Stimulated activated CD8-positive, alpha-beta memory T cell treated with anti-CD3 and anti-CD28 coated beads, Interleukin-4, amount 100 ng/mL, for 1 hour (primary cell): ENCODE measurements at places on chromosomes 4 and X.

DNA sequence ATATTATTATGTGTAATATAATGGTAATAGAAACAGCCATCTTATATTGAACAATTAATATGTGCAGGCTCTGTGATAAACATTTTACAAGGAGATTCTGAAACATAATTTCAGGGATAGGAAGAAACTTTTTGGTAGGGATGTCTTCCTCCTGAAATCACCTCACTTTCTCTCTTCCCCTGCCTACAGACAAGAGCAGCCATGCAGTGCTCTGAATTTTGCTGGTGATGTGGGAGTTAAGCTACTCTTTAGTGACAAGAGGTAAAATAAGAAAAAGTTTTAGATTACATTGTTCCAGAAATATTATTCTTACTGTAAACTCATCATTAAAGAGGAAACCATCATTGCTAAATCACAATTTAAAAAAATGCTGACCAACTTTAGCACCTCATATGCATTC, 36.1 kb downstream of the LARP7 start:
- DNase-seq = no peak

DNA sequence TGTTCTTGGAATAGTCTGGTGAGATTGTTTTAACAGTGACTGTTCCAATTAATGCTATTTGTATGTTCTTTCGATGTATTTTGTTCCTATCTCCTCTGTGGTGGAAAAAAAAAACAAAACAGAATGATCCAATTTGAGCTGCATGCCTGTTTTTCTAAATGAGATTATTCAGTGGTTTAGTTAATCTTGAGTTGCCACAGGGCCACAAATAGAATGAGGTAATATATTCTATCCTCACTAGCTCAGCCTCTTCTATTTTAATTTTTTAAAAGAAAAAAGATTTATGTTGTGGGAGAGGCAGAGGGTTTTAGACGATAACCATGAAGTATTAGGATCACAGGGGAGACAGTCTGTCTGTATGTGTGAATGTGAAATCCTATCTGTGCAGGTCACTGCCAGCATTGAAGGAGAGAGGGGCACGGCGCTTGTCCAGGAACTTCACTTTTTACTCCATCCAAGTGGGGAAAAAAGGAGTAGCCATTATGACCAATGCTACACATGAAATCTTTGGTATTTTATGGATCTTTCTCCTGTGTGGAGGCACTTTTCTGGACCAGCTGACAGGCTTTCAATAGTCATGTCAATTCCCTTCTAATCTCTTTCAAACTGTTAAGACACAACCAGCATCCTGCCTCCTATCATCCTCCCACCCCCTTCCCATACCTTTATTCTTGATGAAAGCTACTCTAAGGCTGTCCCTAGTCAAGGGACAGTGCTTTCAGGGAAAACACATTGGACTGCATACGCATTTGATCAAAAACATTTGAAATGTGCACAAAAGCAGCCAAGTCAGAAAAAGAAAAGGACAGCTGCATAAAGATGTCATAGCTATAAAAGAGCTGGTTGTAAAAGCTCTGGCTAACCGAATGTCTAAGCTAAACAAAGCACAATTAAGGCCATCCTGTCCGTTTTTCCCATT, 1063.8 kb upstream of the INTU start:
- no peak for DNase-seq

- DNase-seq = no peak
These were observed 674.3 kb upstream of the INTU start for GRCh38 chr4:126958482-126958881.

DNA sequence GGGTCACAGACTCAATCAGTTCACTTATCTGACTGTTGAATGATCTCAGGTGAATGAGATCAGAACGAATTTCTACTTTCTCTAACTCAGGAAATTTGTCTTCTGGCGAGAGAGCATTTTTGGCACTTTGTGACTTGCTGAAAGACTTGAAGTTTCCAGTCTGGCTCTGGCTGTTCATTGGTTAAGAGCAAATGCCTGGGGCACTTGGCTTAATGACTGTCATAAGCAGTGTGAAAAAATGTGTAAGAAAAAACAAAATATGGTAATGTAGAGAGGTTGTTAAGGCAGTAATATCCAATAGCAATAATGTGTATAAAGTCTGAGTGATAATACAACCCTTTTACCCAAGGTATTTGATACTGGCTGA, 71.3 kb upstream of the PGRMC2 start:
- no peak for DNase-seq

DNA sequence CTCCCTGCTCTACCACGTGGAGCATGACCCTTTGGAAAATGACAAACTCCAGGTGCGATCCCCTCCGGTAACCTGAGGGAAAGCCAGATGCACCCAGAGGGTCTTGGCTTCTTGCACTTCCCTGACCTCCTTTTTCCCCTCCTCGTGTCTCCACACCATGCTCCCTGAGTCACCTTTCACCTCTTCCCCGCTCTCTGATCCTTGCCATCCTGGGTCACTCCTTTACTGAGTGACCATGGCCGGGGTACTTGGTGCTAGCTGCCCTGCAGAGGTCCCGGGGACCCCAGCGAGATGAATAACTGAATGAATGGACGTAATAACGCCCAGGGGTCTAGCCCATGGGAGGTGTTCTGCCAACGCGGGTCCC, 401 bp upstream of the ZFP92 start:
- no peak for DNase-seq

DNA sequence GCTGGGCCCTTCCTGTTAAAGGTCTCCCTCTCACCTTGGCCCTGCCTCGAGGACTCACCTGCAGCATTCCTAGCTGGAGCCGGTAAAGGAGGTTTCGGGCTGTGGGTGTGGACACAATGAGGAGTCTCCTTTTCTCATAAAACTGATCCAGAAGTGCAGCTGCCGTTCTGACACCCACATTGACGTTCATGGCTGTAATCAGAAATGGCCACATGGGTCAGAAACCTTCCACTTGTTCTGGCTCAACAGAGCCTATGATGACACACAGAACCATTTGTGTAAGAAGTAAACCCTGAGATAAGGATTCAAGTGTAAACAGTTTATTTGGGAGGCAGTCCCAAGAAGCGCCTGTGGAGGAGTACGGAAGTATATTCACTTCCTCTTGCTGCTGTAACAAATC, 63.8 kb downstream of the SRPX start:
- no peak for DNase-seq

DNA sequence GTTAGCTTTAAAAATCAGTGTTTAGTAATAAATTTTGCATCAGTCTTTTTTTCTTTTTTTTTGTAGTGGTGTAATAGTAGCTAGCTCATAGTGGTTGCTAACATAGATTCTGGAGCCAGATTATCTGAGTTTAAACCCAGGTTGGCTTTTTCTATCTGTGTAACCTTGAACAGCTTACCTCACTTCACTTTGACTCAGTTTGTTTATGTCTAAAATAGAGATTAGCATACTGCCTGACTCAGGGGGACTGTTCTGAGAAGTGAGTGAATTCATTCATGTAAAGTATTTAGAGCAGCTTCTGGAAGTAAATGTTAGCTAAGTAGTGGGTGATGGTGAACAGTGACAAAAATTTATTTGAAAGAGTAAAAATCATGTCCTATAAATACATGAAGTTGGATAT, 32.9 kb downstream of the CPEB2 start:
- no peak for DNase-seq

GRCh38 chrX:76279007-76279406, 106.1 kb downstream of the PBDC1 start:
- no peak for DNase-seq

GRCh38 chr4:148934926-148935578, 492.8 kb upstream of the NR3C2 start:
- no peak for DNase-seq

GRCh38 chr4:17491196-17491595, 20.7 kb downstream of the QDPR start:
- DNase-seq = no peak

DNA sequence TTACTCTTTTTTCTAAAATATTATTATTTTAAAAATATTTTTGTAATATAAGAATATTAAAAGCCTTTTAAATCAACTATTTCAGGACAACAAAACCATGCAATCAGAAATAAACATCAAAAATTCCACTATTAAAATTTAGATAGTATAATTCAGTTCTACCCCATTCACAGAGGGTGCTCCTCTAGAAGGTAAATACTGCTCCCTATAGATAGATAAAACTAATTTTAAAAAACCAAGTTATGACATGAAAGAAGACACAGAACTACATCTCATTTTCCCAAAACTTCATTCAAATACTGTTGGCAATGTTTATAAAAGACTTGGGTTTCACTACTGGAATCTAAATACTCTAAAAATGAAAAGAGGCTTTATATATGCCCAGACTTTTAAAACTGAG, 219.3 kb downstream of the SPOCK3 start:
- DNase-seq = no peak

DNA sequence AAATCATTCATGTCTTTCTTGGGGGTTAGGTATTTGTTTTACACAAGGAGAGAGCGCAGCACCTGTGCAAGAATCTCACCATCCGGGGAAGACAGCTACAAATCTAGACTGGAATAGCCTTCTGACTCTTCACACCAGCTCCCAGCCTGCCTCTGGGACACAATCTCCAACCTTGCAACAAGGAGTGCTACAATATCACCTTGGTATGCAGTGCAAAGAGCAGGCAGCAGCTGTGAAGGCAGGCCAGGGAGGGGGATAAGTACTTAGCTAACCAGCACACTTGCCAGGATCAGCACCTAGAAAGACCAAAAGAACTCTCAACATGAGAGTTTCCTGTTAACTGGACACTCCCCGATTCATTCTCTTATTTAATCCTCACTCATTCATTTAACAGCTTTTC, 235.3 kb downstream of the AR start:
- DNase-seq = no peak

GRCh38 chr4:6855692-6856297, 53.8 kb upstream of the TBC1D14 start:
- no peak for DNase-seq

- DNase-seq = no peak
These were observed 49.4 kb downstream of the RPS6KA3 start for GRCh38 chrX:20217271-20217670.

DNA sequence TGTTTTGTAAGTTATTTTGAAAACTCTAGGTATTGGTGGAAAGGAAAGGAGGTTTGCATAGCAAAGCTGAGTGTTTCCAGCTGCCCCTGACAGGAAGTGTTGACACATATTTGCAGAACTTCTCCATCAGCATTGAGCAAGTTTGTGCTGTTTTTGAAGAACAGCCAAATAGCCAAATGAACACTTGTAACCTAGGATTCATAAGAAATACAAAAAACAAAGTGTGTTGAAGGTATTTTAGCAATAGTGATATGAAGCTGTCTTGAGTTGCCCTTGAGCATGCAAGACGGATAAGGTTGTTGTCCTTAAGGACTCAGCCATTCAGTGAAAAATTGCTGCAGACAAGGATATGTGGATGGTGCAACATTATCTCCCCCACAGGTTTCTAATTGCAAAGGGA, 68.3 kb upstream of the PGM2 start:
- no peak for DNase-seq

GRCh38 chr4:141140391-141141200, 7.3 kb upstream of the RNF150 start:
- no peak for DNase-seq

DNA sequence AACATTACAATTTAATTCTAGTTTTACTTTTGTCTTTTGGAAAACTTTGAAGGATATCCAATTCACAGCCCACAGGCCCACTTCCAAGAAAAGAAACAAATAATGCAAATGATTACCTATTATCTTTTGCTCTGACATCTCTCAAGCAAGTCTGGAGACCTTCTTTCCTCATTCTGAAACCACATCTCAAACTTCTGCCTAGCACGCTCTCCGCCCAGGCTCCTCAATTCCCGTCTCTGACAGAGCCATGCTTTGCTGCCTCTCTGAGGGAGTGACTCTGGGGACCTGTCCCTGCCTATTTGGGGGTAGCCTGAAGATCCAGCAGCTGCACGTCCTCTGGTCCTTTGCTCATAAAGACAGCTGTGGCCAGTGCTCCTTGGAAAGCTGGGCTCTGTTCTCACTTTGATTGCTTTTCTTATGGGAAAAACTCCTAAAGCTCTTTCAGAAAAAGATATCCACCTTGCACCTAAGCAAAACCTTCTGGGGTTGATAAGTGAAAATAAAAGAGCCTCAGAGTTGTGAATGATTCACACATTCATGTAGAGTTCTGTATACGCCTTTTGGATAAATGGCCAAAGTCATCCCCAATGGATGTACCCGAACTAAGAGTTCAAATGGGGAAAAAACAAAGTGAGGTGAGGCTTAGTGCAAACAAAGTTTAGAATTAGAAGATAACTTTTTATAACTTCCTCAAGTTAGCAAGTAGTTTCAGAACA, 72.4 kb upstream of the TNIP3 start:
- DNase-seq = no peak

DNA sequence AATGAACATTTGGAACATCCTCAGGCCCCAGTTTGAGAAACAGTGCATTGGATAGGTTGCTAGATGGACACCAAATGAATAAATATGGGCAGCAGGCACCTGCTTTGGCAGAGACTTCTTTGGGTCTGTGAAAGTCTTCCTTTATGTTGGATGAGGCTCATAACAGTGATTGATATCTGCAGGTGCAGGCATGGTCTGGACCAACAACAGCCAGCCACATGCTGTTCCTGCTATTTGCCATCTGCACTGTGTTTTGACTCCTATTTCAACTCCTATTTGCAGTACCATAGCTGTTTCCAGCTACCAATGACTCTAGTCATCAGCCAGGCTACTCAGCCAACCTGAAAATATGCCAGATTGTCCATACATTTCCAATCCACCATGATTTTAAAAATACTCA, 60.9 kb downstream of the ANAPC4 start:
- DNase-seq = no peak

DNA sequence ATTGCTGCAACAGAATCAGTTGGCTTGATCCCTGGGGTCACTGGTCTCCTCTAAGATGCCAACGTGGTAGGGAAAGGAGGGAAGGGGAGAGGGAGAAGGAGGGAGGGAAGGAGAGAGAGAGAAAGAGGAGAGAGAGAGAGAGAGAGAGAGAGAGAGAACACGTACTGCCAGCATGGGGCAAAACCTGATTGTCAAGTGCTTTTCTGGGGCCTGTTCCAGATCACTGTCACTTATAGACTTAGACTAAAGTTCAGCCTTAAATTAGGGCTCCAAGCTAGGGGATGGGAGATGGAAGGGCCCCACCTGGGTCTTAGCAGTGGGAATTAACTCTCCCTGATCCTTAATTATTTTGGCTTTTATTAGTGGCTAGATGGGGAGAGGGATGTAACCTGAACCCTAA, 12.9 kb downstream of the SHROOM4 start:
- DNase-seq = no peak

DNA sequence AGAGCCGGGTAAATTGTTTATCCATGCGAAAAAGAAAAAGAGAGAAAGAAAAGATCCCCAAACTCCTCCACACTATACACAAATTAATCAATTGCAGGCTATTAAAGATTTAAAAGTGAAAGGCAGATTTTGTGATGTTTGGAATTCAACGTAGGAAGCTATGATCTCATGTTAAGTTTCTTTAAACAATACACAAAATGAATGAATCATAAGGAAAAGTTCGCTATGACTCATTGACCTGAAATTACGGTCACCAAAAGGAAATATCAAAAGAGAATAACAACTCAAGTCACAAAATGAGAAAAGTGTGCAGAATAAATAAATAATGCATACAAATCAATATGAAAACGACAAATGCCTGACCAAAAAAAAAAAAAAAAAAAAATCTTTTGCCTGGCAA, 28.6 kb downstream of the CLNK start:
- DNase-seq = no peak
